ENCODE measurements at places on chromosomes 2 and 18.

DNA sequence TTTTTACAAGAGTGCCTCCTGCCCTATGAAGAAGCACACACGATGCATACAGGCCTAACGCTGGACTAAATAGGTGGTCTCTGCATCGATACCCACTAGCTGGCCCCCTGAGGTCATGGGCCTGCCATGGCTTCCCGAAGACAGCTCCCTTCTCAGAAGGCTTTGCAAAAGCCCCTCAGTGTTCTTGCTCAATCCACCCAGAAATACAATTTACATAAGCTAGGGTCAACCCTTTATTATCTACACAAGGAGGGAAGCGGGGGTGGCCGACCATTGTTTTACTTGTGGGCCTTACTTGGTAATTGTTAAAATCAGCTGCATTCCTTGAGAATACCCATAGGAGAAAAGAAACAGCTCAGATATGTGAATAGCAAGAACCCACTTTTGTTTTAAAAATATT is 28.5 kb downstream of the UXS1 start:
- no peak for DNase-seq

DNA sequence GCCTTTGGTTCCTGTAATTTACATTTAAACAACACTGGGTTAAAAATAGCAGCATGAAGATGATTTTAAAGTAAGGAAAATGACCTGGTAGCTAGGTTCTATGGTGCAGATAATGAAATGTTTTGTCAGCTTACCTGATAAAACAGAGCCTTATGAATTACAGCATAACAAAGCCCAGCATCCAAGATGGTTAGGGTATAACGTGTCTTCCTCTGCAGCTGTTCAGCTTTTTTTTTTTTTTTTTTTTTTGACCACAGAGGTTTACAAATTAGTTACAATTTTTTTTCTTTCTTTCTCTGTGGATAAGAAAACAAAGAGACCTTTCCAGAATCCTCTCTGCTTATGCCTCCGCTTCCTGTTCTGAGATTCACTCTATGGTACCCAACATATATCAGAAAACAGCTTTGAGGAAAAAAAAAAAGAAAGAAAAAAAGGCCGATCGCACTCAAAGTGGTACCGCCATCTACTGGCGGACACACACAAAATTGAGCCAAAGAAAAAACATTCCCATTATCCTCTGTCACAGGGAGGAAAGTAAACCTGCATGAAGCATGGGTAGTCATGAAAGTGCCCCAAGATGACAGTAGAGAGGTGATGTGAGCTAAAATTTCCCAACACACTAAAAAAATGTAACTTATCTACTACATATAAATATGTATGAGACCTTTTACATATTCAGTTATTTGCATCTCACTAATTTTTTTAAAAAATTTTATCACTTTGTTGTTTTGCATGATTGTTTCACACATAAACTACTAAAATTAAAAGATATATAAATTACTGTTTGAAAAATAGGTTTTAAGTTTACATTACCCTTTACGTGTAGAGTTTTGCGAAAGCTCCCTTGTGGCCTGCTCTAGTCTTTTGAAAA is at the start of gene SCN3A:
SCN3A (minus strand) TSS at position 362 of the 871 bp plus-strand sequence. CDS start 27,656 bp downstream, outside the sequence.
- DNase-seq = no peak

- no peak for DNase-seq
Observed at GRCh38 chr2:178219247-178219646, 24.9 kb downstream of the OSBPL6 start.

DNA sequence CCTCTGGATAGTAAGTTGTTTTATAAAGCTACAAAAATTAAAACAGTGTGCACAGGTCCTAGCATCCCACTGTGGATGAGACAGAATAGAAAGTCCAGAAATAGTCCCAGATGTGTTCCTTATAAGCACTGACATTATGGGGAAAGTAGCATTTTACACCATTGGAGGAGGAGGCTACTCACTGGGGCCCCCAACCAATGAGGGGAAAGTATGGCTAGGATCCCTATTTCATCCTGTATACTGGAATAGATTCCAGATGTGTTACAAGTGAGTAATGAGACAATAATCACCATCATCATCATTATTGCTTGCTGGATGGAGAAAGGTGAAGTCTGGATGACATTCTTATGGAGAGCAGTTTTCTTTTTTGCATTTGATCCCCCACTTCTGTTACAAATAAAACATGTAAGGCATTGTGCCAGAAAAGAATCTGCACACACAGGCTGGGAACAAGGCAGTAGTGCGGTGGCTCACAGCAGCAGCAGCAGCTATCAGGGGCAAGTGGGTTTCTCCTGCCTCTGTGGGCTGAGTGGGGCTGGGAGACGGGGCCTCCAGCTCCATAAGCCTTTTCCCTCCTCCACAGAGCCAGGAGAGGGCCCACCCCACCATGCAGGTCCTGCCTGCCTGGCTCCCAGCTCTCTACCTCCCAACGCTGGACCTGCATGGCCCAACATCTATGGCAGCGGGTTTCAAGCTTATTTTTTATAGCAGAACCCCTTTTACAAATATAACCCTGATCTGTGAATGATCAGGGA is 5.0 kb downstream of the ARID5A start:
- no peak for DNase-seq

- no peak for DNase-seq
Observed at GRCh38 chr2:172806493-172806892, 70.8 kb downstream of the RAPGEF4 start.

GRCh38 chr2:233029321-233029720 is 3.2 kb upstream of the NEU2 start:
- no peak for DNase-seq

- no peak for DNase-seq
Observed at GRCh38 chr2:57370882-57371585, 675.6 kb upstream of the VRK2 start.

GRCh38 chr2:64905338-64906024 is 83.7 kb upstream of the SLC1A4 start:
- no peak for DNase-seq

DNA sequence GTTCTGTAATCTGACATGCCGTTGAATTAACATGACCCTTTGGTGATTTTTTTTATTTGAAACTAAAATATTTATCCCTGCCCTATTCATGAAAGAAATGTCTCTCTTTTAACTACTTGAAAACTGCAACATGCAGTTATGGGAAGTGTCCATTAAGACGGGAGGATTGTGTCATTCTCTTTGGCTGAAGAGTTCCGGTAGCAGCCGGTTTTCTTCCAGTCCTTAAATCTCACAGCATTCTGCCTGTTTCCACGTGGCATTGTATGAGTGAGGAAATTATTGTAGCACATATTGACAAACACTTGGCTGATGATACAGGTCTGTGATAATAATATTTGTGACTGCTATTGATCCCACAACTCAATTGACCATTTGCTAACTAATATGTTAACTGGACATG is 509.6 kb upstream of the POU3F3 start:
- DNase-seq = no peak

DNA sequence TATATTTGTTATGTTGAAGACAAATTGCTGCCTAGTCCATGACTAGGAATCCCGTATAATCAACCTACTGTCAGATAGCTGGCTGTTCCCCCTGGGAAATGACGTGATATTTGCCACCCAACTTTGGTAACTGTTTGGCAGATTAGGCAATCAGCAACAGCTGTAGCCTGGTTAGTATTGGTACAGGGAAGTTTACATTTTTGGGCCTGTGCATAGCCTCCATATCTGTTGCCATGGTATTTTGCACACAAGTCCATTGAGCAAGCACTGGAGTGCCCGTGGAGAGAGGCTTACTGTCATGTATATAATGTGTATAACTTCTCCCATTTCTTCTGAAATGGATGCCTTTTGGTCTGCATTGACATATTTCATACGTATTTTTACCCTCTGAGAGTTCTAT is 27.7 kb downstream of the BIRC6 start:
- no peak for DNase-seq

DNA sequence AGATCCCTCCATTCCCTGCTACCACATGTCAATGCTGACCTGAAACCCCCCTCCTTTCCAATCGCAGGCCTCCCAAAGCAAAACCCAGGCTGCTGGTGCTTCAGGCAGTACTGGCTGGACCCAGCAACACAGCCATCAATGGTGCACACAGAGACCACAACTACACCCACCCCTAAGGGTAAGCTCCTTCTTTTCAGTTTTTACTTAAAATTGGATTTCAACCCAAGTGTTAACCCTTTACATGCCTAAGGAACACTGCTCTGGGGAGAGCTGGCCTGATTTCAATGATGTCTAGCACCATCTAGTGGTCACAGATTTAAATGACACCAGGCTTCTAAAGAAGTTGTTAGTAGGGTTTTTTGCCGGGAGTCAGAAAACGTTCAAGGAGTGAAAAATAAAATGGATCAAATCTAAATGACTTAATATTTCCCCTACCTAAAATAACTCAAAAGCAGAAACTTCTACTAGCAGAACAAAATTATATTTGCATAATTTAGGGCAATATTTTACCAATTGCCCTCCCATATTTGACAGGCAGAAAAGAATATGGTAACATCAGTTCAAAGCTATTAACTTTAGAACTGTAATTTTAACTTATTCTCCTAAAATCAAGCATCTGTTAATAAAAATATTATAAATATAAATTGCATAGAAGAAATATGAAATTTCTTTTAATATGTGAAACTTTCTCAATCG is 24.6 kb downstream of the FECH start:
- no peak for DNase-seq

GRCh38 chr18:48884771-48885170 is 66.0 kb downstream of the SMAD7 start:
- DNase-seq = no peak

DNA sequence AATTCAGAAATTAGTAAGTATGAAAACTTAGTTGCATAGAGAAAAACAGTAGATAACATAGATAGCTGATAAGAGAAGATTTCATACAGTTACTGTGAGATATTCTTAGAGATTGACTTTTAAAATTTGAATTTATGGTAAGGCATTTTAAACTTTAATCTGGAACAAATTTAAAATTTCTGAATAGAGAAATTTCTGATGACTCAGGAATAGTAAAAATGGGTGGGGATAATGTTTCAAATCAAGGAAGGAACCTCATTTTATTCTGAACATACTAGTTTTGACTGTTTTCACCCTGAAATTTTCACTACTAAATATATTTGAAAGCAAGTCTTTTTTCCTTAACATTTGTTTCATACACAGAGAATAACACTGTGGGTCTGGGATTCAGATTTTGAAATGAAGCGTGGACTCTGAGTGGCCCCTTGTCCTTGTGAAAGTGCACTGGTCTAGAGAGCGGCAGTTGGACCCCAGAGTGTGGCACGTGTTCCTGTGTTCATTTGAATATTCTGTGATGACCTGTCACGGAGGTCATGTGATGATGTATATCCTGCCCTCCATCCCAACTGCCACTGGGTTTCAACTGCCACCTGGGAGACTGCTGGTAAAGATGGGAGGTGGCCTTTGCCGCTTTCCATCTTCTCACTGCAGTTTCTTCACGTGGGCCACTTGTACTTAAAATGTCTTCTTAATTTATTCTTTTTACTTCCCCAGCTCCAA is 38.5 kb upstream of the RAB6D start:
- no peak for DNase-seq

DNA sequence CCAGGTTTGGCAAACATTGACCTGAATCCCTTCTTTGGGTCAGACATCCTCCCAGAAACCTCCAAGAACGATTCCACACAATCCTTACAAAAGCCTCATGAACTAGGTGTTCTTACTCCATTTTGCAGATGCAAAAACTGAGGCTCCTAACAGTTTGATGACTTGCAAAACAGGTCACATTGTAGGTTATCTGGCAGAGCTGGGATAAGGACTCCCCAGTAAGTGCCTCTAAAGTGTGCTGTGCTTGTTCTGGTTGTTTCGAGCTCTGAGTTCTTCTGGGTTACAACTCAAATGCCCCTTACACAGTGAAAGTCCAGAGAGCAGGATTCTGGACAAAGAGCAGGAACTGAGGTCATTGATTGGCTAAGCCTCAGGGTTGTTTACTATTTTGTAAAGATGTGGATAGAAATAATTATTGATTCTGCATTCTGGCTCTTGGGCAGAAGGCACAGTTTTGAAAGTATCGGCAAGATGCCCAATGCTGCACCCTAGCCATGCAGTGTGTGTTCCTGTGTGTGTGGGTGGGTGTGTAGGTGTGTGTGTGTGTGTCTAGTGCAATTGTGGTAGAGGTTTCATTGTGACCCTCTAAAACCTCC is 17.0 kb upstream of the IGFBP2 start:
- no peak for DNase-seq

DNA sequence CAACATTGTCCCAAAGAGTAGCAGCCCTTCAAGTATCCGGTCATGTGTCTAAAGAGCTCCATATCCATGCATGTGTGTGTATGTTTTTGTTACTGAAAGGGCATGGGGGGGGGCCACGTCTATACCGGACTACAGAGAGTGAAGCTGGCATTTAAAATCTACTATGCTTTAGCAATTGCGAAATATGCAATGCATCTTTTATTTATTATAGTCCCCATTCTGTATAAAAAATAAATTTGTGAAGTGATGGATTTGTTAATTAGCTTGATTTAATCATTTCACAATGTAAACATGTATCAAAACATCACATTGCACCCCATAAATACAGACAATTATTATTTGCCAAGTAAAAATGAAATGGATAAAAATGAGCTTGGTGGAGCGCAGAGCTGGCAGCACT is 149.4 kb upstream of the ID2 start:
- no peak for DNase-seq

DNA sequence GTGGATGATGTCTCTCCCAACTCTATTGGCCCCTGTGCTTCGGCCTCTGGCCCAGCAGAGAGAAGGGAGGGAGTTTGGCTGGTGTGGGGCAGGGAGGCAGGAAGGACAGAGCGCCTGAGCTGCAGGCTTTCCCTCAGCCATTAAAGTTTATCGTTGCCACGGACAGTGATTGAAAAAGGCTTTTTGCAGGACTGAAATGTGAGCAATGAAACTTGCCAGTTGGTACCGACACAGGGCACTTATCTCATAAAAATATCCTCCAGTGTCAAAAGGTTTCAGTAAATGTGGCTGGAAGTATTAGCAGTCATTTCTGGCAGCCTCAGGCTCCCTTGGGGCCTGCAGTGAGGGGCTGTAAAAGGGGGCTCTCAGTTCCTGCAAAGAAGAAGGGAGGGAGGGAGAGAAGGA is 169.2 kb downstream of the GLI2 start:
- DNase-seq = no peak

DNA sequence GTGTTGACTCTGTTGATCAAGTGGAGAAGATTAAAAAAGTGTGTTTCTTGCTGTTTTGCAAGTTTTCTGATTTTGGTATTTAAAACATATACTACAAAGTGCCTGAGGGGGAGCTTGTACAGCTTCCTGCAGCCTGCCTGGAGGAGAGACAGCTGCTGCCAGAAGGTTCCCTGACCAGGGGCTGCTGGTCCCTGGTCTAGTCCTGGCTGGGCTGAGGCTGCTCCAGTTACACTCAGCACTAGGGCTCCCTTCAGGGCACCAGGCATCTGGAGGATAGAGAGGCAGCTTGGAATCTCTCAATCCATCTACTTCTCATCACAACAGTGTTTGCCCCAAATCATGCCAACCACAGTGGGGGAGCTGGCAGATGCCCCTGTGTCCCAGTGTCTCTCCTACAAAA is 4.8 kb downstream of the MC2R start:
- DNase-seq = no peak
